ENCODE measurements at places on chromosomes 5 and 9.

DNA sequence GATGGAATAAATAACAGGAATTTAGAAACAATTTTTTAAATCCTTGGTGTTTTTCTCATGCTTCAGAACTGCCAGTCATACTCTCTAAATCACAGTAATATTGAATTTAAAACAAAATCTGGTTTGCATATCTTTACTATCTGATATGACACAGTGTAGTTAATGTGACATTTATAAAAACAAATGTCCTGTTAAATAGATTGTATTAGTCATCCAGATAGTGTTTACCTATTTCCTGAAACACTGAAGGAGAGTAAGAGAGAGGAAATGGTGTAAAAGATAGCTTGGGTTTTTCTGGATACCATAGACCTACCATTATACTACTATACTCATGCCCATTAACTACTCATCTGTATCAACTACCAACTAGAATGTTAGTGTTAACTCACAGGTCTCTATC lies 292.3 kb downstream of the MAN2A1 start:
- no peak for DNase-seq

DNA sequence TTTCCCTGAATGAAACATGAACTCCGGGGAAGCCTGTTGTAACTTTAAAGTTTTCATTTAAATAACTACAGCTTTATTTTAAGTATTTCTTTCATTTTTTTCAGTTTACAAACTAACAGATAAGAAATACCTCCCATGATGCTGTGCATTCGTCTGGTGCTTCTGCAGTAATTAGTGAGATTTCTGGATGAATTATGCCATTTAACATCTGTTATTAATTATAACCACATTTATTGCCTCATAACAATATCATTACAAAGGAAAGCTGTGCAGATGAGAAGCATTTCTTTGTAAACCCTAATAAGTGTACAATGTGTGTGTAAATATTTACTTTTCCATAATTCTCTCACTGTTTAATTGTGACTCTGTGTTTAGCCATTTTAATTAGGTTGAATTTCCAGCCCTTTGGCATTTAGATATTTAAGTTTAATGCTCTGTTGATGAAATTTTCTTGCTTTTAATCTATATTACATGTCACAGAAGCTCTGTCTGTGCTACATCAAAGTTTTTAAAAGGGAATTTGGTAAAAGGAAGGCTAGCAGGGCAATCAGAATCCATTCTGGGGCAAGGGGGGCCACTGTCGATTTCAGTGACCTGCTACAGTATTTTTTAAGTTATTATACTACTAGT lies 418.0 kb downstream of the SPATA31D1 start:
- DNase-seq, result no peak

DNA sequence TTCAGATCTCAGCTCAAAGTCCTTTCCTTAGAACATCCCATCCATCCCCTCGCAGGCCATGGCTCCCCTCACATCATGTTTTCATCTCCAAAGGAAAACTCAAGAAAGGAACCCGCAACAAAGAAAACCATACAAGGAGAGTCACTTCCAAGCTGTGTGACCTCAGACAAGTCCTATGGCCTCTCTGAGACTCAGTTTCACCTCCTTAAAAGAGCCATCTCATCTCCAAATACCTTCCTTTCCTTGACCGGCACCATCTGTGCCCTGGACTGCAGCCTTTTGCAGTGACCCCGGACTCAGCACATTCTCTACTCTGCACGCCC lies 10.7 kb downstream of the CORO2A start:
- no peak for DNase-seq

- peak; percentile 0 for DNase-seq
Measured at GRCh38 chr9:12425878-12426864, 267.0 kb upstream of the TYRP1 start.

DNA sequence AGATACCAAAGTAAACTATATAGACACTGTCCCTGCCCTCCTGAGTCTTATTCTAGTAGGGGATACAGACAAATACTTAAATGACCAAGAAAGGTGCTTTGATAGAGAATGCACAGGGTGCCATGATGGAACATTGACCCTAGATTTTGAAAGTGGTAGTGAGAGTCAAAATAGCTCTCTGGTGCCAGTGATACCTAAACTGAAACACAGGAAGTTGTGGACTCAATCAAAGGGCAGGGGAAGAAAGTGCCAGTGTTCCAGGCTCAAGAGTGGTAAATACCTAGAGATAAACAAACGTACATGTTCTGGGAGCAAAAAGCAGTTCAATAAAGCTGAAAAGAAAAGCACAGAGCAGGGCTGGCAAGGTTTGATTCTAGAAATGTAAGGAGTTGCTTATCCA lies 267.6 kb downstream of the ISL1 start:
- DNase-seq, result no peak

DNA sequence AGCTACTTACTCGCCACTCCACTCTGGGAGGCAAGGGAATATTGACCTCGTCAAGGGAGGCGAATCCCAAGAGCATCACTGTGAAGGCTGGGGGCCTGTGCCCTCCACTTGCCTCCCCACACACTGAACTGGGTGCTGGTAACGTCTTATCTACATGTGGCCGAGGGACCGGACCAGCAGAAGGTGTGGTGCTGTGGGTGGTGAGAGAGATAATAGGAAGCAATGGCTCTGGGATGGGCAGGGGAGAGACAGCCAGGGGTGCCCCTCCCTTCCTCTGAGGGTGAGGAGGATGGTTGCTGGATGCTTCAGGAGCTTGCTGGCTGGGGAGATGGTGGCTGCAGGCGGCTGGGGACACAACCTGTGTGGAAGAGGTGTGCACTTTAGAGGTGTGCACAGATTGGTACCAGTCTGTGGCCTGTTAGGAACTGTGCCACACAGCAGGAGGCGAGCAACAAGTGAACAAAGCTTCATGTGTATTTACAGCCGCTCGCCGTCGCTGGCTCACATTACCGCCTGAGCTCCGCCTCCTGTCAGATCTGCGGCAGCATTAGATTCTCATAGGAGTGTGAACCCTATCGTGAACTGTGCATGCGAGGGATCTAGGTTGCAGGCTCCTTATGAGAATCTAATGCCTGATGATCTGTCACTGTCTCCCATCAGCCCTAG lies 100.3 kb downstream of the ENTREP1 start:
- no peak for DNase-seq

- DNase-seq, result no peak
Measured at GRCh38 chr9:128070874-128071273, 2.8 kb downstream of the SLC25A25 start.

DNA sequence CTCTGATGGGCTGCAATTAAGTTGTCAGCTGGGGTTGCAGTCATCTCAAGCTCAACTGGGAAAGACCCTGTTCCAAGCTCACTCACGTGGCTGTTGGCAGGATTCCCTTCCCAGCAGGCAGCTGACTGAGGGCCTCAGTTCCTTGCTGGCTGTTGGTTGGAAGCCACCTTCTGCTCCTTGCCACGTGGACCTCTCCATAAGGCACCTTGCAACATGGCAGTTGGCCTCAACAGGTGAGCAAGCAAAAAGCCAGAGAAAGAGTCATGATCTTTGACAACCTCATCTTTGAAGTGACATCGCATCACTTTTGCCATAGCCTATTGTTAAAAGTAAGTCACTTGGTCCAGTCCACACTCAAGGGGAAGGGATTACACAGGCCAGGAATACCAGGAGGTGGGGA lies 17.8 kb upstream of the PRELID2 start:
- DNase-seq, result no peak

DNA sequence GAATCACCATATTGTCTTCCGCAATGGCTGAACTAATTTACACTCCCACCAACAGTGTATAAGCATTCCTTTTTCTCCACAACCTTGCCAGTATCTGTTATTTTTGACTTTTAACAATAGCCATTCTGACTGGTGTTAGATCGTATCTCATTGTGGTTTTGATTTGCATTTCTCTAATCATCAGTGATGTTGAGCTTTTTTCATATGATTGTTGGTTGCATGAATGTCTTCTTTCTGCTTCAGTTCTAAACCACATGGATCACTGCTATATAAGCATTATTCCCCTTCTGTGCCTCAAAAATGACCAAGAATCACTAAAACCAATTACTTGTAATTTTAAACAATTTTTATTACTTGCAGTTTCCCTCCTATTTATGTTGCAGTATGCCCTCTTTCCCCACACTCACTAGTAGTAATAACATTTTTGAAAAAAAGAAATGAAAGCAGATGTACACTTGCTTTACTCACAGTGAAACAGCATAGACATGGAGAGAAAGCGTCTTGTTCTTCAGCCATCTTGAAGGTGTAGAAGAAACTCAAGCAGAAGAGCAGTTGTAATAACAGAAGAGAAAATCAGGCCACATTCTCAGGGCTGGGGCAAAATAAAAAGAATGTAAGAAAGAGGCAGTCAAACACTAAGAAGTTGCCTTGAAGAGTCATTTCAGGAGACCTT lies 4.5 kb upstream of the TMEM252 start:
- no peak for DNase-seq

- DNase-seq, result no peak
Measured at GRCh38 chr5:14708551-14708950, 44.0 kb downstream of the OTULIN start.

GRCh38 chr5:77946381-77947040 lies 170.4 kb upstream of the TBCA start:
- DNase-seq, result no peak

DNA sequence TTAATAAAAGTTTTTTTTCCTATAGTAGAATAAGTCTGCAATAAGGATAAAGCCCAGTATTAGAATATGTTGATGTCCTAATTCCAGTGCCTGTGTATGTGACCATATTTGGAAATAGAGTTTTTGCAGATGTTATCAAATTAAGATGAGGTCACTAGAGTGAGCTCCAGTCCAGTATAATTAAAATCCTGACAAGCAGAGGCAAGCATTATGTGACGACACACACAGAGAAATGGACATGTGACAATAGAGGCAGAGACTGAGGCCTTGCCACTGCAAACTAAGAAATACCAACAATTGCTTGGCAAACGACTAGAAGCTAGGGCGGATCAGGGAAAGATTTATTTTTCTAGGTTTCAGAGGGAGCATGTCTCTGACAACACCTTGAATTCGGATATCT lies 216.4 kb upstream of the CYLC2 start:
- no peak for DNase-seq

DNA sequence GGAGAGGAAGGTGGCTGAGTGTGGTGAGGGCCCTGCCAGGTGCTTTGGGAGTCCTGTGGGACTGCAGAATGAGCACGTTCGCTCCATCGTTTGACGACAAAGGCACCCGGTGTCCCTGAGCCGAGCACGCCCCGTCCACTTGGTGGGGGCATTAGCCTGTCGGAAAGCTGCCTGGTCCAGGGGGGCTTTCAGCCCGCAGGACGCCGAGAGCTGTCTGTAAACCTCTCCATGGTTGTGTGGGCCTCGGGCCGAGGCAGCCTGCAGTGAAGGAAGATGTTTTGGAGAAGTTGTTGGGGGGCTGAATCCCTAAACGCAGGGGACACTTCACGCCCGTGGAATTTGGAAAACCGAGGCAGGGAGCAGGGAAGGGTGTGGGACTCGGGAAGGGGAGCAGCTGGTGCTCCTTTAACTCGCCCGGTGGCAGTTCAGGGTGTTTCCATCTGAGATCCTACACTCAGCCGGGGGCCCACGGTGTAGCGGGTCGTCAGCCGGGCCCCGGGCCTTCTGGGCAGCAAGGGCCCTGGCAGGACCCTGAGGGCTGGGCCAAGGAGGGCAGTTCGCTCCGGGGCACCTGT lies 53.8 kb downstream of the MRPL36 start:
- DNase-seq, result no peak

- no peak for DNase-seq
Measured at GRCh38 chr5:56281489-56282165, 48.5 kb upstream of the ANKRD55 start.

DNA sequence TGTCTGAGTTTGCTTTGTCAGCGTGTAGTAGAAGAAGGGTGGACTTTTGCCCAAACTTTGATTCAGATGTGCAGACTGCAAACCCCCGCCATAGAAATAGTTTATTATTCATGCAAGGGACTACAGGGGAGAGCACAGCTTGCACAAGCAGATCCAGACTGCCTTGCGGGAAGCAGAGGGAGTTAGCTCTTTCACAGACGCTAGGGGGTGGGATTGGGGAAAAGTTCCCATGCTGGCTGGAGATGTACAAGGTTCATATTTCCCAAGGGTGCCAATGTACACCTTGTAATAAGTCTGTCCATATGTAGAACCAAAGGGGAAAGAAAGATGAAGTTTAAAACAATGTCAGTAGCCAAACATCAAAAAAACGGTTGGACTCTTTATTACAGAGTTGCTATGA lies 749.7 kb upstream of the COX7C start:
- no peak for DNase-seq

DNA sequence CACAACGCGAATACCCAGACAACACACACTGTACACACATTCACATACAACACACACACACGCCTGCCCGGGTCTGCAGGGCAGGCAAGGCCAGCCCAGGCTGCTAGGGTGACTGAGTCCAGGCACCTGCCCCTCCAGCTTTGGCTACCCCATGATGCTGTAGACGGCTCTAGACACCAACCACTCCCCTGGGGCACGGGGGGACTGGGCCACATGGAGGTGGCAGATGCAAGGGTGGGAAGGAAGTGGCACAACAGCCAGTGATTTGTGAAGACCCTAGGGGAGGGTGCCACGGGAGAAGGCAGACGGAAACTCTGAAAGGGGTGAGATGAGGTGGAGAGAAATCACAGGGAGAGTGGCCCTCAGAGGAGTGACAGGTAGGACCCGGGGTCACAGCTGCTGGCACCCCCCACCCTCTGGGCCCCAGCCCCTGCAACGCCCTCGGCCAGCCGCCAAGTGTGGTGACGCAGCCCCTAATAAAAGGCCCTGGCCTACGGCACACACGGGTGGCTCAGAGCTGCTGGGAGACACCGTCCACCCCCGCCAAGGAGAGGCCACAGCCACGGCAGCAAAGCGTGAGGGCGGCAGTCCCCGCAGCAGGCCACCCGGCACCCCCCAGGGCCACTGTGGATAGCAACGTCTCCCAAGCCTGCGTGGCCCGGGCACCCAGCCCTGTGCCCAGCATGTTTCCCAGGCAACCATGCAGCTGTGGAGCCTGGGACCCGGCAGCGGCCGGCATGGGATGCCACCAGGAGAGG lies 6.6 kb upstream of the CCDC187 start:
- DNase-seq, result no peak

Data from NCI-H460 (cell line).